Naive thymus-derived CD4-positive, alpha-beta T cell (primary cell): ENCODE measurements at places on chromosomes 11 and 22. TPM values are rescaled to one million over a fixed set of nuclear protein-coding genes. Genes with fewer than 3 reads are reported as not detected.
A peak's percentile ranks its signal among the peaks of the same experiment; 100 is the strongest.

DNA sequence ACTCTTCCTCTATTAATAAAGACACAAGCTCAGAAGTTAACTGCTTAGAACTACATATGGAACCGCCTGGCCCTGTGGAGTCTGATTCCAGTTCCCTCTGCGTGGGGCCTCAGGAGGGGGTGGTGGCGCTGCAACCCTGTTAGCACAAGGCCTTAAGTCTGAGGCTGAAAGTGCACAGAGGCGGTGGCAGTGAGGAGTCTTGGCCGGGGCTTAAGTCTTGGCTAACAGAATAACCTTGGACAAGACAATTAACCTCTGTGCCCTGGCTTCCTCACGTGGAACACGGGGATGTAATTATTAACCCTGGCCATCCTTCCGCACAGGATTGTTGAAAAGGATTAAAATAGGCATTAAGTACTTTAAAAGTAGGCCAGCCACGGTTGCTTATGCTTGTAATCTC, 191.5 kb downstream of the CEP164 start:
- DNase-seq: no peak

DNA sequence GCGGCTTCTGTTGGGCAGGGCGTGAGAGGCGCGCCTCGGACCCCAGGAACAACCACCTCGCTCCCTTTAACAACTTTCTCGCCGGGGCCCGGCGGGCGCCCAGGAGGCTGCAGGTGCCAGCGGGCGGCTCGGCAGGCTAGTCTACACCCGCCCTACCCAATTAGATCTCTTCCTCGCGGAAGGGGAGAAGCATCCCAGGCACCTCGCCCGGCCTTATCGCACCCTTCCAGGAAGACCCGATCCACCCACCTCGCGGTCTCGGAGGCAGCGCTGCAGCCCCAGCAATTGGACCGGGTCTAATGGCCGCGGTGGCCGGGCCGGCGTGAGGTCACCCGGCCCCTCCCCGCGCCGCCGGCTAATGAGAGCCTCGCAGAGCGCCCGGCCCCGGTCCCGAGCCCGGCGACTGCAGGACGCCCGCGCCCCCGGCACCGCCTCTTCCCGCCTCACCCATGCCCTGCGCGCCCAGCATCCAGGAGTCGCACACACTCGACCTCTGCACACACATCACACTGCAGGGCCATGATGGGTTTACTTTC, at the start of gene PLAAT3:
TSS of gene PLAAT3 (minus strand) at position 298 of the 536 bp plus-strand sequence. CDS start 419 bp downstream, outside the sequence.
- no peak for DNase-seq

The ALX4 gene
- total RNA-seq: not detected

The EHF gene
- not detected for total RNA-seq

GRCh38 chr11:31825838-31826484, 14.8 kb upstream of the PAX6 start:
- DNase-seq: no peak

The CEP57 gene
- total RNA-seq: 55.7 TPM

The OR52A1 gene
- total RNA-seq: not detected

- DNase-seq: no peak
These were observed 31.2 kb upstream of the CLNS1A start for GRCh38 chr11:77668760-77669159.

GRCh38 chr22:48884324-48884723, 943.3 kb downstream of the BRD1 start:
- DNase-seq: no peak

The SAA2 gene
- not detected for total RNA-seq

DNA sequence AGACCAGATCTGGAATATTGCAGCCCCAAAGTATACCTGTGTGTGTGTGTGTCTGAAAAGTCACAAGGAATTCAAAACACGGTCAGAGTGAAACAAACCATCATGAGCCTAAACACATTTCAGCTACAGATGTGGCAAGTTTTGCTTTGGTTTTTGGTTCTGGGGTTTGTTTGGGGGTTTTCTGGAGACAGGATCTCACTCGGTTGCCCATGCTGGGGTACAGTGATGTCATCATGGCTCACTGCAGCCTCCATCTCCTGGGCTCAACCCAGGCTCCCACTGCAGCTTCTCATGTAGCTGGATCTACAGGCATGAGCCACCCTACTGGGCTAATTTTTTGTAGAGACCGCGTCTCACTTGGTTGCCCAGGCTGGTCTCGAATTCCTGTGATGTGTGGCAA, 41.4 kb upstream of the PHF21A start:
- no peak for DNase-seq

DNA sequence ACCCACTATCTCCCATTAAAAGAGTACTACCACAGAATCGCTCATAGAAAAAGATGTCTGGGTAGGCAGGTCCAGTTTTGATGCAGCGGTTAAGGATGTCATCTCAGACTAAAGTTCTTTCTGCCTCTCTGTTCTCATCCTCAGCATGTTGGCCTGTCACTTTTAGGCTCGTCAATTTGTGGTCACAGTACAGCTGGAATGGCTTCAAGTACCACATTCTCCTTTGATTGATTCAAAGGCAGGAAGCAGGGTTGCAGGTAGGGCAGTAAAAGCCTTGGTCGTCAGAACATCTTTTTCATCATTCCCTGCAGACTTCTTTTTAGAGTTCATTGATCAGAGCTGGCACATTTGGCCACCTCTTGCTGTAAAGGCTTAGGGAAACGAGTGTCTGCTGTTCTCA, 28.7 kb downstream of the SDHD start:
- no peak for DNase-seq

DNA sequence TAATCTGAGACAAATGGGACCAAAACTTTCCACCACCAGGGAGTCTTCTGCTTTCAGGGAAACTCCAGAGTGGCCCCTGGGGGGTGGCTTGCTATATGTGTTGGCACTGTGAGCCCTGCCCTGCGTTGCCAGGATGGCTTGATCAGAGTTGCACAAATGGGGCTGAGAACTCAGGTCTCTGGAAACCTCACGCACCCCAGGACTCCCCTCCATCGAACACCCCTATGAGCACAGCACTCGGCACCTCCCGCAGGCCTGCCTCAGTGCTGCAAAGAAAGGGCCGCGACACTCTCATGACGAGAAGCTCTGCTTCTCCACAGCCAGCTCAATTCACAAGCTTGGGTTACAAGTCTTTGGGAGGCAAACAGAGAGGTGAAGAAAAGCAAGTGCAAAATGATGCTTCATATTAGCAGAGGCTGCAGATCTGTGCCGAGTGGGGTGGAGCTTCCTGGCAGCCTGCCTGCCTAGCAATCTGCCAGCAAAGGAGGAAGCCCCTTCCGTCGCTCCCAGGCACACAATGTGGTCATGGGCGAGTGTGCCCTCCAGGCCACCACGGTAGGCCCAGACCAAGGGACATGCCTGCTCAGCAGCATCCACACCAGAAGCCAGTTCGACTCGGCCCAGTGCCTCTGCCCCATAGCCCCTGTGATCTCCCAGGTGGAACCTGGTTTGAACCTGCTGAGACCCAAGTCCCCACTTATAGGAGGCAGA, 55.7 kb downstream of the MYH9 start:
- DNase-seq: peak; percentile 62

DNA sequence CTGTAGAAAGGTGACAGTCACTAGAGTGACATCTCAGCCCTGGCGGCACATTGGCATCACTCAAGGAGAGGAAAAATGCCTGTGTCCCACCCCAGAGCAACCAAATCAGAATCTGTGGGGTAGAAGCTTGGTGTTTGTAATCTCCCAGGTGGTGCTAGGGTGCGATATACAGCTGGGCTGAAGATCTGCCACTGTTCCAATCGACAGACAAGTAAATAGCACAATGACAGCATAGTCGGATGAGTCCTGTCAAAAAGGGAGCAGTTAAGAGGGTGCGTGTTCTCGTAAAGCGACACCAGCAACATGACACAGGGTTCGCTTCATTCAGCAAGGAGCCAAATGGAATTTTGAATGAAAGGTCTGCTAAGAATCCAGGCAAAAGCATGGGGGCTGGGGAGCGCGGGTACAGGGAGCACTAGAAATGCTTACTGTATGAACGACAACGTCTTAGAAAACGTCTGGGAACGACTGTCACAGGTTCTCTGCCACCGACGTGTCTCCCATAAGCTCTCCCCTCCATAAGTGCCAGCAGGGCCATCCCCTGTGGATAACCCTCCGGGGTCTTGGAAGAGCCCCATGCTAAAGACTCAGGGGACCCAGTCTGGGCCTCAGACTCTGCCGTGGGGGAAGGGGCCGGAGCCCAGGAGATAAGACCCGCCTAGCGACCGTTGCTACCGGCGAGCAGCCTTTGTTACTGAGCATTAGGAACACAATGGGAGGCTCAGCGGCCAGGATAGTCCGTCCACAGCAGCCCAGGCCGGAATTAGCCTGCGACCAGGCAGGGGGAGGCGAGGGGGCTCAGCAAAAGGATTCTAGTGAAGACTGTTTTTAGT, 20.8 kb downstream of the ADA2 start:
- no peak for DNase-seq

The HOATZ gene
- total RNA-seq: not detected in 2 replicates

The MRGPRF gene
- total RNA-seq: not detected

GRCh38 chr11:92837595-92837994, 131.9 kb upstream of the MTNR1B start:
- no peak for DNase-seq

GRCh38 chr22:24873226-24873625, 67.2 kb downstream of the SGSM1 start:
- DNase-seq: no peak

The RFPL2 gene
- 0.32 TPM for total RNA-seq

DNA sequence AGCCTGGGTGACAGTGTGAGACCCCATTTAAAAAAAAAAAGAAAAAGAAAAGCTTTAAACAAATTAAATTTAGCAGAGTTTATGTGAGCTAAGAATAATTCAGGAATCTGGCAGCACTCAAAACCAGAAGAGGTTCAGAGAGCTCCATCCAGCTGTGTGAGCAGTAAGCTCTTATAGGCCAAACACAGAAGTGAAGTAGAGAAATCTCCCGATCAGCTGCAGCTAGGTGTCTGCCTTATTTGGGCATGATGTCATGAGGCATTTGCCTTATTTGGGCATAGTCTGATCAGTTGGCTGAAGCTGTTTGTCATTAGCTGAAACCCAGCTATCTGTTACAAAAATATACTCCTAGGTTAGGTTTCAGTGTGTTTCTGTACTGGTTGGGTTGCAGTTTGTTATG, 8.2 kb downstream of the MS4A15 start:
- no peak for DNase-seq

The C22orf42 gene
- not detected for total RNA-seq

The CACNA1I gene
- total RNA-seq: 3.9 and 4.5 TPM in 2 replicates

The OR51B4 gene
- total RNA-seq: not detected

DNA sequence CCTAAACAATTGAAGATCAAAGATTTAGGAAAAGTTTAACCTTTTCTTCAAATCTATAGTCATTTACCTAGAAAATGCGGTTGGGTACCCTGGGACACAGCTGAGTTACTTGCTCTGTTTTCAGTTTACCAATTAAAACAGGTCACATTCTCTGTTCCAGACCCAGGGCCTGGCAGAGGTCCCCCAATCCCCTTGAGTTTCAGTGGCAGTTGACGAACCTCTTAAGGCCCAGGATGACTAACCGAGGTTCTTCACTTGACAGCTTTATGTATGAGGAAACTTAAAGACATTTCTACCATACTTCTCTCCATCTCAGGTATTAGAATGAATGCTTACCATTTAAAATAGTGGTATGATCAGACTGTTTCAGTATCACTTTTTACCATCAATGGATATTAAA, 16.3 kb downstream of the LDHAL6A start:
- no peak for DNase-seq

DNA sequence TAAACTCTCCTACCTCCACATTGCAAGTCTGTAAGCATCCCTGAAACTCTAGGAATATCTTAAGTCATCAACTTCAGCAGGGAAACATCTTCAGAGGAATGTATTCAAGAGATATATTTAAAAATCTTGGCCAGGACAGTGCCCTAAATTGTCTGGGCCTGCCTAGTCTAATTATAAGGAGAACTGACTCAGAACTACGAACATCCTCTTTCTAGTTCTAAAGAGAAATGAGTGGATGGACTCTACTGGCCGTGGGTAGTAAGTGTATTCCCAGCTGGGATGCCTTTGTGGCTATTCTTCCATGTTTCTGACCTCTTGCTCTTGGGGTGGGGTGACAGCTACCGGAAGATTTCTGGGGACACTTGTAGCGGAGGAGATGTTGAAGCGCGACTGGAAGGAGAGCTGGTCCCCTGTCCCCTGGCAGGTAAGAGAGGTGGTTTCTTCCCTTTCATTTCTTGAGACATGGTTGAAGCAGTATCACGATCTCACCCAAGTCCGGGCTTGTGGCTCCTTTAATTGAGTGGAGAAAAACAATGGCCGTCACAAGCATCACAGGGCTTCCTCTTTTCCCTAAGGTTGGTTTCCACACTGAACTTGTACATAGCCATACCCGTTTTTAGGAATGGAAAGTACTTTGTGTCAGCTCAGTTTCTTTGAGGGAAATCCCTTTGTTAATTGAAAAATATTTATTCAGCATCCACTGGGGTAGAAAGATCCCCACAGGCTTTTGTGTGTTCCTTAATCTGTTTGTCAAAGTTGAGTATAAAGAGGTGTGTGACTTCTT, 97.7 kb upstream of the SORL1-AS1 start:
- DNase-seq: no peak

- DNase-seq: no peak
These were observed 2.8 kb downstream of the PDE2A start for GRCh38 chr11:72671152-72672099.

The CCDC87 gene
- 1.0 TPM for total RNA-seq

DNA sequence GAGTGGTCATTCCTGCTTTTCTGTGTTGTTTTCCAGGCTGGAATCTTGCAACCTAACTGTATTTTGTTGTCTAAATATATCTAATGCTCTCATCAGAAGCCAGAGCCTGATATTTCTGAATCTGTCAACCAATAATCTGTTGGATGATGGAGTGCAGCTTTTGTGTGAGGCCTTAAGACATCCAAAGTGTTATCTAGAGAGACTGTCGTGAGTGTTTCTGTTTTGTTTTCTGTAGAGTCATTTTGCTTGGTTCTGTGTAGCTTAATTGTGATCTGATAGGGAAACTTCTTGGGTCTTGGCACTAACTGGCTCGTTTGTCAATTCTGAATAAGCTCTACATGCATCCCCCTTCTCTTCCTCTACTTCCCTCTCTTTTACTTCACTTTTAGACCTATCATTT, 31.2 kb upstream of the RBMXL2 start:
- no peak for DNase-seq

The MFRP gene
- total RNA-seq: not detected

- no peak for DNase-seq
These were observed 6.8 kb upstream of the P2RY6 start for GRCh38 chr11:73265278-73265810.

DNA sequence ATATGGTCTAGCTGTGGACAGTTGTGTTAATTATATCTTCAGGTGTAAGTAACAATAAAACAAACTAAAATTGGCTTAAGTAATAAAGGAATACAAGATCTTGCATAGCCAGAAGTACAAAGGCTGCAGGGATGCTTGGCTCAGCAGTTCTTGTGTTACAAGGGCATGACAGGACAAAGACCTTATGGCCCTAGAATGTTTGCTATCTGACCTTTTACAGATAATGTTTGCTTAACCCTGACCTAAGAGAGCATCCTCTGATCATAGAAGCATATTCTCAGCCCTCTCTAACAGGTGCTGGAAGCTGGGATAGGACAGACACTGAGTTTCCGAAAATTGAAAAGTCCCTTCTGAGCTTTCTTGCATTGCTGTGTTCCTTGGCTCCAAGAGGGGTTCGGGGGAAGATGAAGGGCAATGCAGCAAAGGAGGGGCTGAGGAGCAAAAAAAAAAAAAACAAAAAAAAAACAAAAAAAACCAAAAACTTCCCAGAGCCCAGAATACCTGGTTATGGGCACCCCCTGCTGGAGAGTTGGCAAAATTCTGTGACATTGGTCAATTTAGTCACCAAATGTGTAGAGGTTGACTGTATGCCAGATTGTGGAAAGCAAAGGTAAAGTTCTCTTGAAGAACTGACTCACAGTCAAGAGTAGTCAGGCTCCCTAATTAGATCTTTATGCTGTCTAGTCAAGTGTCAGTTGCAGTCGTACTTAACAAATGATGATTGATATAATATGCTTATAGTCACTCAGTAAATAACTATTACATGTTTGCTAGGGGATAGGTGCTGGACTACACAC, 10.4 kb upstream of the HIKESHI start:
- peak; percentile 30 for DNase-seq
